ENCODE measurements at places on chromosomes 1 and 21.
A peak's percentile ranks its signal among the peaks of the same experiment; 100 is the strongest.

DNA sequence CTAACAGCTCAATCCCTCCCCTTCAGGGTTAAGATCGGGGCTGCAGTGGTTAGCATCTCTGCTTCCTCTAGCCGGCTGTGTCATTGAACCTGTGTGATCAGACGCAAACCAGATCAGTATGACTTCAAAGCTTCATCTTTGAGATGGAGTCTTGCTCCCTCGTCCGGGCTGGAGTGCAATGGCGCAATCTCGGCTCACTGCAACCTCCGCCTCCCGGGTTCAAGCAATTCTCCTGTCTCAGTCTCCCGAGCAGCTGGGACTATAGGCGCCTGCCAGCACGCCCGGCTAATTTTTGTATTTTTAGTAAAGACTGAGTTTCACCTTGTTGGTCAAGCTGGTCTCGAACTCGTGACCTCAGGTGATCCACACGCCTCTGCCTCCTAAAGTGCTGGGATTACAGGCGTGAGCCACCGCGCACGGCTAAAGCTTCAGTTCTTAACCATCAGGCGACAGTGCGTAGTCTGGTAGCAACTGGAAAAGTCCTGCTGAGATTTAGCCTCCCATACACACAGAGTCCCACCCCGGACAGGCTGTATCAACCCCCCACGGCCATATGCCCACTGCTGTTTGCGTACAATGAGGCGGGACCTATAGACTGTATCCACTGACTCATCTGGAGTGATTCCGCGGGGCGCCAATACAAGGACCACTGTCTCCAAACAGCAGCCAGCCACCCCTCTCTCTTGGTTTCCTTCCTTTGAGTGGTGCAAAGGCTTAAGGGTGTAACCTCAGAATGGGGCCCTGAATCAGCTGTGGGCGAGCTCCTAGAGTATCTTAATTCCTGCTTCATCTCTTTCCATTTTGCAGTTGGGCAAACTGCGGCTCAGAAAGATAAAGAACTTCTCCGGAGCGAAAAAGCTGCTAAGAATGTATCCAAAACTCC lies 23.3 kb downstream of the CELA3A start:
- DNase-seq, result peak; percentile 87

DNA sequence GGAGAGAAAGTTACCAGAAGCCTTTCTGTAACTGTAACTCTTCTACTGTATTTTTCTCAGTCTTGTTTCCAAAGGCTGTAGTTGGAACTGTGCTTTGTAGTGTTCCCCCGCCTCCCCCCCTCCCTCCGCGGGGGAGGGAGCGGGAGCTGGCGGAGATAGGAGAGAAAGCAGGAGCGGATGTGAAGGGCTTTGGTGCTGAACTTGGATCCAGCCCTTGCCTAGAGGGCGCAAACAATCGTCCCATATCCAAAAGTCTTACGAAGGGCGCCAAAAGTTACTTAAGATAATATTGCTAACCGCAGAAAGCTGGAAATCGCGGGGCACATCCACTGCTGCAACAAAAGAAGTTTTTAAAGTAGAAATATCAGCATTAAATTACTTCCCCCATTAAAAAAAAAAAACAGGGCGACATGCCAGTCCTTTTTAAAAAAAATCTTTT lies 2.4 kb upstream of the NFIA start:
- DNase-seq, result peak; percentile 77

GRCh38 chr1:40310983-40311642 lies 6.0 kb downstream of the COL9A2 start:
- DNase-seq, result no peak

DNA sequence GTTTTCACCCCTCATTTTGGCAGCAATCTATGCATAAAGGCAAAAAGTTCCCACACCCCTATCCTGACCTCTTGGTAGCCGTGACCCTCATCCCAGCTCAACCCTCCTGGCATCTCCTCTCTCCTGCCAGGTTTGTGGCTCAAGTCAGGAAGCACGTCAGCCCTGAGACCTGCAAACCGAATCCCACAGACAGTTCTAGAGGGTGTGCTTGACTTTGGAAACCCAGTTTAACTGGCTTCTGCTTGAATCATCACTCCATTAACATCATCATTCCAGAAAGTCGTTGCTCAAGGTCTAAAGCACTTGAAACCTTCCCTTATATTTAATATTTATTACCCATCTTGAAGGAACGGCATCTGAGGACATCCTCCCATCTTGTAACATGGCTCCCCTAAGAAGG lies 133.4 kb upstream of the ERG start:
- DNase-seq, result no peak

- DNase-seq, result no peak
Measured at GRCh38 chr1:8477166-8477982, 159.5 kb downstream of the SLC45A1 start.

GRCh38 chr1:29239142-29239541 lies 2.8 kb downstream of the PTPRU start:
- DNase-seq, result no peak

DNA sequence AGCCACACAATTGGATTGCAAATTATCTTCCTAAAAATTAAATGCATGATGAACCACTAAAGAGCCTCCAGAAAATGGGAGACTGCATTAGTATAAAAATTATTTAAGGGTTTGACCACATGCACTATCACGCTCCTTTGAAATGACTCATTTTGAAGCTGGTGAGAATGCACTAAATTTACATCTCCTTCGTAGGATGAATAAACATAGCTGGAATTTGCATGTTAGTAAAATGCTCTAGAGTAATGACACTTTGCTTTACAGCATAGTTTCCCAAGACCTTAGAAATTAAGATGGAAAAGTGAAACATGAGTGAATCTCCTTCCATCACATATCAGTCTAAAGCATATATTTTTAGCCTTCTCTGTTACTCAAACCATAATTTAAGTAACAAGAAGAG lies 2.4 kb downstream of the PLPPR4 start:
- no peak for DNase-seq

DNA sequence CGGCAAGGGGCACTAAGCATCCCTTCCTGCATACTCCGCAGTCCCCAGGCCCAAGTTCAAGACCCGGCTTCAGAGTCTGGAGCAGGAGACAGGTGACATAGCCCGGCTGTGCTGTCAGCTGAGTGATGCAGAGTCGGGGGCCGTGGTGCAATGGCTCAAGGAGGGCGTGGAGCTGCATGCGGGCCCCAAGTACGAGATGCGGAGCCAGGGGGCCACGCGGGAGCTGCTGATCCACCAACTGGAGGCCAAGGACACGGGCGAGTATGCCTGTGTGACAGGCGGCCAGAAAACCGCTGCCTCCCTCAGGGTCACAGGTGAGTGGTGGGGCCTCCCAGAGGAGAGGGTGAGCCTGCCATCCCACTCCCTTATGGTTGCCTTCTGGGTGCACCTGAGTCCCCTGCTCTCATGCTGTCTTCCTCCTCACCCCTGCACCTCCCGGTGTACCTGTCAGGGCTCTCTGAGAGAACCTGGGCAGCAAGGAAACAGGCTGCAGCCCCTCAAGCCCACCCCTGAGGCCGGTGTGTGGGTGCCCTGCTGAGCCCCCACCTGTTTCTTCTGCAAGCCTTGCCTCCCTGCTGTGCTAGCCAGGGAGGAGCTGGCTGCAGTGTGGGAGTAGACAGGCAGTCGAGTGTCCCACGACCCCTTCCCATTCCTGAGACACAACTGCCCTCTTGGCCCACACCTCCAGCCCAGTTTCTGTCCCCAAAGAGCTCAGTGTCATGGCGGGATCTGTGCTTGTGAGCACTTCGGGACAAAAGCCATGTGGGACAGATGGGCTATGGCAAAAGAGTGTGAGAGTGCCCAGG lies 99.2 kb downstream of the TRIM11 start:
- DNase-seq, result no peak

- DNase-seq, result no peak
Measured at GRCh38 chr1:219580009-219580676, 32.8 kb downstream of the ZC3H11B start.

GRCh38 chr21:15122241-15122640 lies 57.4 kb upstream of the NRIP1 start:
- no peak for DNase-seq

- no peak for DNase-seq
Measured at GRCh38 chr1:97918961-97919360, 1.9 kb downstream of the DPYD start.

GRCh38 chr1:19878637-19878985 lies 3.6 kb upstream of the OTUD3 start:
- no peak for DNase-seq

- DNase-seq, result no peak
Measured at GRCh38 chr21:42698733-42699132, 45.3 kb downstream of the PDE9A start.

GRCh38 chr1:41240781-41241353 lies 1.2 kb downstream of the SCMH1 start:
- DNase-seq, result no peak

DNA sequence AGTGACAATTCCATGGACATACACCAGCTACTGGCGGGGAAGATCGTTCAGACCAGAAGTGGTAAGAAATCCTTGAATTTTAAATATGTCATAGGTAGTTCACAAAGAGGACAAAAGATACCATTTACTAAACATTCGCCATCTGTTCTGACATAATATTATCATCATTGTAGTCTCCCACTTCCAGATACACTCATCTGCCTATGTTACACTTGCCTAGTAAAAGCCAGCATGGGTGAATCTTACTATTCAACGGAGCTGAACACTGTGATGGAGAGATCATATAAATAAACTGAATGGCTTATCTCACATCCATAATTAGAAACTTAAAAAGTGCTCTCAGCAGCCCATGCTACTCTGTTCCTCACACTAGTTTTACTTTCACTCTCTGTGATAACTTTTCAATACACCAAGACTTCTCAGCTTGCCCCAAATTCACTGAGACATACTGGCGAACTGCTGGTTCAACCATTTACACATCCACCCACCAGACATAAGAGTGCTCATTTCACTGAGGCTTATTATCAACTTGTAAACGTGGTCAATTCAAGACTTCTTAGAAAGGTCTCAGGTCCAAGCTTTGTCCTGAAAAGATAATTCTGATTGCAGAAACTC lies 463 bp upstream of the PRRC2C start:
- no peak for DNase-seq

DNA sequence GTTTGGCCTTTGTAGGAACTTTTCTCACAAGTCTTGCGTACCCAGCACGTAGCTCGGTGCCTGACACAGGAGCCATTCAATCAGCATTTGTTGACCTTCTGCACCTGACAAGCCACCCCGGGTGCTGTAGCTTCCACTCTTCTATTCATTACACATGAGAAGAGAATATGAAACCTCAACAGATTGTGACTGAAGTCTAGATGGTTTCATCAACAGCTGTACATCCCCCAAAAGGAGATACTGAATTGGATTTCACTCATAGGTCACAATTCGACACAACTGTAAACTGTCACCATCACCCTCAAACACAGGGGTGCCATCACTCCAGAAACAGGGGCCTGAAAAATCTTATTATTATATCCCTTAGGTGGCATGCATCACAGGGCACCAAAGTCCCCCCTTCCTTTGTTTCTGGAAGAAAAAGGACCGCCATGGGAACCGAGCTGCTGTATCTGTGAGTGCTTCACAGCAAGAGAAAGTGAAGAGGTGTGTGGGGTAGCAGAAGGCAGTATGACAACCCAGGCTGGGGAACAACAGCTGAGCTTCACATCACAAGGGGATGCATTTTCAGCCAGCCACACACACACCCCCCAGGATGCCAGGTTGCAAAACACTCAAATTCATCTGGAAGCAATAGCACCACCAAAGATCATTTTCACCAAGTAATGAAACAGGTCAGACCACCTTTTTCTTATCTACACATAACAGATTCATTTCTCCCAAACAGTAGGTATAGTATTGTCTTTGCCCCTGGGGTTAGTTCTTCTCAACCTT lies 225.7 kb downstream of the TOMM20 start:
- no peak for DNase-seq

- DNase-seq, result peak; percentile 78
Measured at GRCh38 chr21:37006486-37007291, at the start of gene RIPPLY3. TSS of gene RIPPLY3 (plus strand) at chr21:37006702. CDS start at chr21:37006773, 71 bp downstream.

DNA sequence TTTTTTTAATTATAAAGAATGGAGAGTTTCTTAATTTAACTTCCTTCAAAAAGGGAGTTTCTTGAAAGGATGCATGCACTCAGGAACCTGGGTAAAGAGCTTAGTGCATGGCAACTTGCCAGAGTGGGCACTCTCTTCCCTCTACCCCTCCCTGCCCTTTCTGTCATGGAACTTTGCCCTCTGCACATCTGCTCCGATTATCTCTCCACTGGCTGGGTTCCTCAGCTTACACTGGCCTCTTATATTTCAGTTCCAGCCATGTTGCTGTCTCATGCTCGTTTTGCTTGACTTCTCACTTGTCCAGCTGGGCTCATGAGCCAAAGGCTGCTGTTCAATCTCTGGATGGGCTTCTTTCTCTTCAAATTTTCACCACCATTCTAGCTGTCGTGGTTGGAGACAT lies 87.0 kb downstream of the NCAM2 start:
- DNase-seq, result no peak

GRCh38 chr1:96525657-96526557 lies 195.7 kb upstream of the PTBP2 start:
- no peak for DNase-seq

- no peak for DNase-seq
Measured at GRCh38 chr1:17120962-17121837, 1.9 kb upstream of the PADI2 start.

DNA sequence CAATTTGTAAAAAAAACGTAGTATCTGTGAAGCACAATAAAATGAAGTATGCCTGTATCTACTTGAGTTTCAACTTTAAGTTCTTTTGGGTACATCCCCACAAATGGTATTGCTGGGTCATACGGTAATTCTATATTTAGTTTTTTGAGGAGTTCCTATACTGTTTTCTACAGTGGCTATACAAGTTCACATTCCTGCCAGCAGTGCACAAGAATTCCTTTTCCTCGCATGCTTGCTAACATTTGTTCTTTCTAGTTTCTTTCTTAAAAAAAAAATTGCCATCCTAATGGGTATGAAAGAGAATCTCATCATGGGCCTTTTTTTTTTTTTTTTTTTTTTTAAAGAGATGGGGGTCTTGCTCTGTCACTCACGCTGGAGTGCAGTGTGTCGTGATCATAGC lies 41.9 kb downstream of the UCK2 start:
- no peak for DNase-seq

DNA sequence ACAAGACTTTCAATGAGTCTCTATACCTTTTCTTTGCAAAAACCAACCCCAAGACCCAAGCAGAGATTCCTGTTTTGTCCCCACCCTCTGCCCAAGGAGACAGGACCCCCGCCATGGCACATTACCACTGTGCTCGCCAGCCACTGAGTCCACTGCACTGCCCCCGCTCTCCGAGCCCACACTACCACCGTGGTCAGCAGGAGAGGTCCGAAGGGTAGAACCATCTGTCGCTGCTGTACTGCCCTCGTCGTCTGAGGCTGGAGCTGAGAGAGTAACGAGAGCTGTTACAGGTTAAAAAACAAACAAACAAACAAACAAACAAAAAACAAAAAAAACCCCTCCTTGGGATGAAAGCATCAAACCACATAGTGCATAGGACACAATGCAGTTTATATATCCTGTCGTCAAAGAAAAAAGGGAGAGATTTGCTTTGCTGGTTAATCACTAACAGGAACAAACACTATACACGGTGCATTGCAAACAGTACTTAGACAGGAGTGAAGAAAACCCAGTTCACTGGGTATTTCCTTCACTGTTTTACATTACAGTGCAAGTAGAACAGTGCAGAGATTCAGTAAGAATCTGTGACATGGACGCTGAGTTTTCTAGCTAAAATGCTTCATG lies 71.0 kb downstream of the UBR4 start:
- DNase-seq, result no peak

GRCh38 chr21:21200939-21201615 lies 202.9 kb downstream of the NCAM2 start:
- DNase-seq, result no peak

Measured in right kidney (tissue), 9 donors.